ENCODE measurements at places on chromosomes 6 and 20.
A peak's percentile ranks its signal among the peaks of the same experiment; 100 is the strongest.

GRCh38 chr6:41455818-41456217 lies 90.4 kb upstream of the FOXP4 start:
- DNase-seq, result no peak

DNA sequence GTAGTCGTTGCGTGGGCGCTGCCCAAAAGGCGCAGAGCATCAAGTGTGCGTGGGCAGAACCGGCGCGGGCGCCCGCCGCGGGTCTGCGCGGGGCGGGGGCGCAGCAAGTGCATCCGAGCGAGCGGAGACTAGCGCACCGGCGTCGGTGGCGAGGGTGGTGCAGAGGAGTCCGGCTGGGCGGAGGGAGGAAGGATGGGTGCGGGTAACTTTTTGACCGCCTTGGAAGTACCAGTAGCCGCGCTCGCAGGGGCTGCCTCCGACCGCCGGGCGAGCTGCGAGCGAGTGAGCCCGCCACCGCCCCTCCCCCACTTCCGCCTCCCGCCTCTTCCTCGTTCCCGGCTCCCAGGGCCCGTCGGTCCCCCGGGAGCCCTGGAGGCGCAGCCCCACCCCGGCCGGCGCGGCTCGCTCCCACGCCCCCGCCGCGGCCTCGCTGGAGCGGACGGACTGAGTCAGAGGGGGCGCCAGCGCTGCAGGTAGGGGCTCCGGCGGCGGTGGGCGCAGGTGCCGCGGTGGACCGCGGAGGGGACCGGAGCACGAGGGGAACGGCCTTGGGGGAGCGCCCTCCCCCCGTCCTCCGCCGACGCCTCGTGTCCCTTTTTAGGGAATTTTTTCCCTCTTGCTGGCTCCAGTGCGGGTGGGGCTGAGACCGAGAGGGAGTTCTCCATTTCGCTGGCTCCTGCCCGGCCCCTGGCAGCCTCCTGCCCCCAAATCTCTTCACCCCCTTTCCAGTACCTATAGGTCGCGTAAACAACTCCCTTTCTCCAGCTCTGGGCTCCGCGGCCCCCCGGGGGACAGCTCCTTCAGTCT lies 1.6 kb upstream of the DBNDD2 start:
- DNase-seq, result peak; percentile 38

- DNase-seq, result peak; percentile 89
Measured at GRCh38 chr6:163533443-163533842, 118.9 kb downstream of the QKI start.

DNA sequence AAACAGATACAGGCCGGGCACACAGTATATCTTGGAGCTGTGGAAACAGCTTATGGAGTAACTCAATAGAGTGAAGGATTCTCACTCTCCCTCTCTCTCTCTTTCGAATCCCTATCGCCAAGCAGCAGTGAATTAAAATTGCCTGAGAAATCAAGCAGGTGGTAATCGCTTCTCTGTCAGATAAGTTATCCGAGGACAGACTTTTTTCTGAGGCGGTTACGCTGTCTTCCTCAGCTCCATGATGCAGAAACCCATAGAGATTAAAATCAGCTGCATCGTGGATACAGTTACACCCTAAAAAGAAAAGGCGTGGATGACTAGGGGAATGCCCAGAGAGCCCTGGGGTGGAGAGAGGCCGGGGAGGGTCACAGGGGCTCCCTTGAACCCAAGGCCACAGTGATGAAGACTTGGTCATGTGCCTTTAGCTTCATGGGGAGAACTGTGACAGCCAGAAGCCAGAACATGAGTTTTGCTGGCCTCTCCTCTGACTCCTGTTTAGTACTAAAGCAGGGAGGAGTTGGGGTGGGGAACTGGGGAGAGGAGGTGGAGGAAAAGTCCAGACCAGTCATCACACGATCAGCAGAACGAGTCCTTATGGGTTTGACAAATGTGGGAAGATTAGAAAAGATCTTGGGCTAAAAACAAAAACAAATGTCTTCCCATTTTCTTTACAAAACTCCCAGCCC lies 138.8 kb upstream of the JARID2 start:
- no peak for DNase-seq

GRCh38 chr6:22141241-22141745 lies 155.5 kb downstream of the PRL start:
- DNase-seq, result no peak

DNA sequence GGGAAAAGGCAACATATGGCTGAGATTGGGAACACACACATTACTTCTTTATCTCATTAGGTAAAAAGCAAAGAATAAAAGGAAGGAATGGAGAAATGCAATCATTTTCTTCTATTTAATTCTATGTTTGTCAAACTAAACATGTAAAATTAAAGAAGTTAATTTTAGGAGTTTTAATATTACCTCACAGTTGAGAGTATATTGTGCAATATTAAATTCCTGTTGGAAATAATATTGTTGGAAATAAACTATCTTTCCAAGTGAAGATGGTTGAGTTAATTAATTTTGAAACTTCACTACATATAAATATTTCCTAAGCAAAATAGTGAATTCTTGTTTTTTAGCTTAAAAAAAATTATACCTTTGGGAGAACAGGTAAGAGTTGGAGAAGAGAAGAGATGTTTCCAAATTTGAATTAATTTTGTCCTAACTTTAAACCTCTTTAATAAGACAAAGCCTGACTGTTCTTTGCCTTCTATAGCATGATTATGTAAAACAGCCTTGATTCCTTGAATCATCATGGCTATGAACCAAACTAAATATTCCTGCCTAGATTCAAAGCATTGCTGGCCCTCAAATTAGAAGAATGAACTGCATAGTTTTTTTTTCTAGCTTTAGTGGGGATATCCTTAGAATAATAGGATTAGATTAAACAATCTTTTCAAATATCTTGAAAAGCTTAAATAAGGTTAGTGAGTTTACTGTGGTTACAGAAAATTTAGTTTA lies 1349.1 kb upstream of the ADGRB3 start:
- no peak for DNase-seq

DNA sequence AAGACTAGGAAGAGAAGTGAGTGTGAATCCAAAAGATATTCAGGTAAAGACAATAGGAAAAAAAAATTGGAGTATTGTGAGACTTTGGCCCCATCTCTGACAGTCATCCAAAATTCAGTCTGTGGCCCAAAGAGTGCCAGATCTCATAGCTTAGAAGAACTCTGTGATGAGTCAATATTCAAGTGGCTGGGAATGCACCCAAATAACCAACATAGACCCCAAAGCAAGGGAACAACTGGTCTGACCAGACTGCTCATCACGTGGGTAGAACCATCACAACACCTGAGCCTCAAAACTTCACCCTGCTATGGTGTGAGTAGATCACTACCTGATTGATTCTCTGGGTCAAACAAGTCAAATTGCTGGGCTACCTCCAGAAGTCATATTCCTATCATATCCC lies 51.1 kb upstream of the TRDN start:
- DNase-seq, result no peak
